Ovary (tissue), 10 donors: ENCODE measurements at places on chromosomes 1 and 21. TPM values are rescaled to one million over a fixed set of nuclear protein-coding genes. Genes with fewer than 3 reads are reported as not detected.

GRCh38 chr21:43976661-43977060, 35.4 kb upstream of the TRAPPC10 start:
- no peak for DNase-seq

DNA sequence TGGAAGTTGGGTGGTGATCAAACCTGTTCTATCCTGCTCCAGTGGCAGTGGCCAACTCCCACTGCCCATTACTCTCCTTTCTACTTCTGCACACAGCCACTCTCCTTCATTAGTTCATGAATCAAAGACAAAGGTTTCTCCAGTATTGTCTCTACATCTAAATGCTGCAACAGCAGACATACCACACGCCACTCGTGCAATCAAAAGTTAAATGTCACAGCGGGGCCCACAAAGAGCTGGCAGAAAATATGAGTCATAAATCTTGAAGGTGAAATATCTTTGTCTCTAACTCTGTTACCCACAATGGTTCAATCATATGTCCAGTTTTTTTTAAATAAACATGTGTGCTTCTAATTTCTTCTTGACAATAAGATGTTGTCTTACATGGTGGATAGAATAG, 13.3 kb downstream of the APCS start:
- DNase-seq: no peak

- DNase-seq: peak; percentile 68
Observed at GRCh38 chr1:234659538-234659937, 49.6 kb upstream of the IRF2BP2 start.

The HSD3B1 gene
- polyA plus RNA-seq: 0.06 TPM

The KRTAP12-2 gene
- not detected for polyA plus RNA-seq
